ENCODE measurements at places on chromosomes 6 and 20.

GRCh38 chr6:54987633-54988290, 141.2 kb downstream of the FAM83B start:
- H3K27ac ChIP-seq, result no peak overlapping the region
- no peak overlapping the region for H3K4me3 ChIP-seq

GRCh38 chr6:10578723-10579122, 57.6 kb downstream of the GCNT2 start:
- H3K36me3 ChIP-seq, result no peaks in the 10 kb centered on the region
- no peak overlapping the region for H3K27ac ChIP-seq
- DNase-seq, result no peak
- H3K27me3 ChIP-seq, result no peaks in the 10 kb centered on the region
- H3K4me1 ChIP-seq, result peaks cover 18% of the 10 kb centered on the region
- H3K4me3 ChIP-seq, result no peak overlapping the region

- no peak overlapping the region for H3K4me3 ChIP-seq
- no peak for DNase-seq
- H3K36me3 ChIP-seq, result no peaks in the 10 kb centered on the region
- H3K4me1 ChIP-seq, result no peaks in the 10 kb centered on the region
- no peaks in the 10 kb centered on the region for H3K27me3 ChIP-seq
Observed at GRCh38 chr6:124888581-124889371, 73.5 kb upstream of the RNF217 start.

- no peak for DNase-seq
- no peak overlapping the region for H3K27ac ChIP-seq
- H3K36me3 ChIP-seq, result no peaks in the 10 kb centered on the region
- no peaks in the 10 kb centered on the region for H3K4me1 ChIP-seq
- H3K4me3 ChIP-seq, result no peak overlapping the region
Observed at GRCh38 chr6:1946583-1946982, 298.8 kb downstream of the GMDS start.

DNA sequence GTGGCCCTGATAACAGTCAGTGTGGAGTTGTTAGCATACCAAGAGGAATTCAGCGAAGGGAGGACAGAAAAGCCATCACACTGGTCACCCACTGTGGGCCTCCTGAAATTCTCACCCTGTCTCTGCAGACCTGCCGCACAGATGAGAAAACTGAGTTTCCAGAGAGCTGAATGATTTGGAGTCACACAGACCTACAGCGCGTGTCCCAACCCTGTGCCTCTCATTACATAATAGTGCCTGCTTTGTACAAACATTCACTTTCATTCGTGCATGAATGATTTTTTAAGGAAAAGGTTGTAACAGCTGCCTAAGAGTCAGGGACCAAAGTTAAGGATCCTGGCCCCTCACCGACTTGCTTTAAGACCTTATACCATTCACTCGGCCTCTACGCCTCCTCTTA, 62.7 kb downstream of the THBS2 start:
- H3K4me3 ChIP-seq, result no peak overlapping the region
- no peak for DNase-seq
- H3K4me1 ChIP-seq, result peaks cover 14% of the 10 kb centered on the region
- no peak overlapping the region for H3K27ac ChIP-seq
- H3K27me3 ChIP-seq, result no peaks in the 10 kb centered on the region

DNA sequence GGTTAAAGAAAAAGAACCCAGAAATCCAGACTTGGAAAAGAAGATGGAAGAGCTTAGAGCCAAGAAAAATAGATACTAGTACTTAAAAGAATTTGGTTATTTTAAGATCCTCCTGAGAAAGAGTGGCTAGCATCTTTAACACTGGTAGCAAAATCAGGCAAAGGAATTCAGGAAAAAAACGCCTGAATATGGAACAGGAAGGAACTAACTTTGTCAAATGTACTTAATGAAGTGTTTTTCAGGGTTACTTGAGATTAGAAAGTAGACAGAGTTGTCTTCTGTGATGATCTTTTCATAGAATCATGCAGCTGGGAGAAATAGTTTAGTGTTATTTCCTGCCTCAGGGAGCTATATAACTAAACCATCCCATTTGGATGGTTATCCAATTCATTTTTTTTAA, 50.8 kb upstream of the SASH1 start:
- no peaks in the 10 kb centered on the region for H3K27me3 ChIP-seq
- H3K4me1 ChIP-seq, result peaks cover 9% of the 10 kb centered on the region
- H3K36me3 ChIP-seq, result no peaks in the 10 kb centered on the region
- H3K27ac ChIP-seq, result no peak overlapping the region
- no peak for DNase-seq

DNA sequence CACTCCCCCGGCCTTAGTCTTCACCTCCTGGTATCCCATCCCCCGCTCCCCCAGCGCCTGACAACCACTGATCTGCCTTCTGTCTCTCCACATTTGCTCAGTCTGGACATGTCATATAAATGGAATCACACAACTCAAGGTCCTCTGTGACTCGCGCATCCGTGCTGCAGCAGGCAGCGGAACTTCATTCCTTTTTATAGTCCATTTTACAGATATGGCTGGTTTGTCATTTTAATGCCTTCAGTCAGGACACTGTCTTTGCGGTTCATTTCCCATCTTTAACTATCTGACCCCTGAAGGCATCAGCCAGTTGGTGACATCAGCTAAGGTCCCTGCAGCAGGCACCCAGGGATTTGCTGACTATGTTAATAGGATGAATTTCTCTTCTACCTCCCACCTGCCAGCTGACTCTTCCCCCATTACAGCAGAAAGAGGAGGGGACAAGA, 125.7 kb downstream of the ZMYND8 start:
- H3K27me3 ChIP-seq, result no peaks in the 10 kb centered on the region
- peaks cover 45% of the 10 kb centered on the region for H3K36me3 ChIP-seq
- DNase-seq, result no peak
- H3K4me1 ChIP-seq, result no peaks in the 10 kb centered on the region
- H3K4me3 ChIP-seq, result no peak overlapping the region

DNA sequence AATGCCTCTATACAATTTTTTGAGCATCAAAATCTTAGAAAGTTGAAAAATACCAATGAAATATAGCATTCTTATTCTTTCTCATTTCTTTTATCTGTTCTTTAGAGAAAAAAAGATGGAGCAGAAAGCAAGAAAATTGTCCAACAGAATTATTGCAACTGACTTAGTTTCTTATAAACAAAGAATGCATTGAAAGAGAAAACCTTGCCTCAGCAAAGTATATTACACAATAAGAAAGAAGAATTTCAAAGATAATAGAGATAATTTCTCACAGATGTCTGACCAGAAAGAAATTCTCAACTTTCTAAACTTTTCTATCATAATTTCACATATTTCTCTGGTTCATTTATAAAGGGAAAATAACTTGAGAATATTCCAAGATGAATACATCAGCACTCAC, 47.0 kb upstream of the PRND start:
- H3K27ac ChIP-seq, result no peak overlapping the region
- H3K36me3 ChIP-seq, result no peaks in the 10 kb centered on the region
- H3K27me3 ChIP-seq, result peaks cover 16% of the 10 kb centered on the region
- DNase-seq, result no peak

- no peak for DNase-seq
- no peak overlapping the region for H3K27ac ChIP-seq
- H3K36me3 ChIP-seq, result no peaks in the 10 kb centered on the region
- H3K4me3 ChIP-seq, result no peak overlapping the region
- no peaks in the 10 kb centered on the region for H3K27me3 ChIP-seq
- H3K4me1 ChIP-seq, result peaks cover 3% of the 10 kb centered on the region
Observed at GRCh38 chr20:40991181-40991889, 37.3 kb upstream of the TOP1 start.

DNA sequence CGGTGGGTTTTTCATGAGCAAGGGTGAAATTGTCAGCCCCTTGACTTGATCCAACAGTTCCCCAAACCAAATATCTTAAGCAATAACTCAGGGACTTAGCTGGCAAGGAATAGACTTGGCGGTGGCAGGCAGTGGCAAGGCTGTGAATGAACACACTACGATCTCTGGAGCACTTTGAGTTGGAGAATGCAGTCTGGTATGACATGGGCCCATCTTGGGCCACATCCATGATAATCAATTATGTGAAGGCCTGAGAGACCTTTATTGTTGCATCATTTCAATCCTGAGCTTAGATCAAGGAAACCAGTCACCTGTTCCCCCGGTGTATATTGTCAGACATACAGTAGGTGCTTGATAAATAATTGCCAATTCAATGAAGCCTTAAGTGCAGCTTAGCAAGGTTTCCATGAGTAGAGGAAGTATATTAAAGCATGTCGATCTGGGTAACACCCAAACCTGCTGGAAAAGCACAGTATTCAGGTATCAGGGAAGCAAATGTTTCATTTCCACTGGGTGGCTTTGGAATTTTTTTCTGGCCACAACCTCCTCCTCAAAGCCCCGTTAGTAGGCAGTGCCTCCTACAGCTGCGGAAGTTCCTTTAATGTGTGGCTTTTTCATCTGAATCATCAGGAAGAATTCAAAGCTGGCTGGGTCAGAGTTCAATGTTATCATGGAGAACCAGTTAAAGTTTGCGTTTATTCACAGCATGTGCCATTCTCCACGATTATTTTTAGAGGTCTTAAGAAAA, 10.2 kb downstream of the CASS4 start:
- H3K36me3 ChIP-seq, result no peaks in the 10 kb centered on the region
- no peak overlapping the region for H3K27ac ChIP-seq
- no peaks in the 10 kb centered on the region for H3K27me3 ChIP-seq
- H3K4me1 ChIP-seq, result peaks cover 11% of the 10 kb centered on the region
- H3K4me3 ChIP-seq, result no peak overlapping the region

- no peaks in the 10 kb centered on the region for H3K27me3 ChIP-seq
- no peak overlapping the region for H3K27ac ChIP-seq
Observed at GRCh38 chr6:91521999-91522398, 935.1 kb upstream of the MAP3K7 start.

DNA sequence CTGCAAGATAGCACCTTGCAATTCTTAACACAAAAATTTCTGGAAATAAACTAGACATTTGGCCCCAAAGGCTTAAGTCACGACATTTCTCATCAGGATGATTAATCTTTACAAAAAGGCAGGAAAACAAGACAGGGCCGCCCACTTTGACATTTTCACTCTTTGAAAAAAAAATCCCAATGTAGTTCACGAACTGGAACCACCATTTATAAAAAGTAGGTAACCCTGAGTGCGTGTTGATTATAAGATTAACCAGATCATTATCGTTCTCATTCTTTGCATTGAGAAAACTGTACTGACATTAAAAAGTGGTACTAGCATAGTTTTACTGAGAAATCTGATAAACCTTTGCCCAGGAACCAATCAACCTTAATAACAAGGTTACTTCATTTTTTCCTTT, 108.8 kb downstream of the HUS1B start:
- H3K36me3 ChIP-seq, result peaks cover 2% of the 10 kb centered on the region
- H3K4me1 ChIP-seq, result no peaks in the 10 kb centered on the region
- DNase-seq, result no peak
- no peak overlapping the region for H3K27ac ChIP-seq

GRCh38 chr6:100126790-100127484, 132.9 kb upstream of the MCHR2 start:
- no peak overlapping the region for H3K4me3 ChIP-seq
- DNase-seq, result no peak
- H3K27ac ChIP-seq, result no peak overlapping the region
- H3K36me3 ChIP-seq, result no peaks in the 10 kb centered on the region
- no peaks in the 10 kb centered on the region for H3K27me3 ChIP-seq
- H3K4me1 ChIP-seq, result no peaks in the 10 kb centered on the region

GRCh38 chr20:3727401-3728021, 5.0 kb upstream of the HSPA12B start:
- peaks cover 38% of the 10 kb centered on the region for H3K27me3 ChIP-seq
- no peak overlapping the region for H3K27ac ChIP-seq
- H3K4me1 ChIP-seq, result peaks cover 4% of the 10 kb centered on the region
- no peak overlapping the region for H3K4me3 ChIP-seq
- no peaks in the 10 kb centered on the region for H3K36me3 ChIP-seq

GRCh38 chr20:19958928-19959327, 58.2 kb upstream of the NAA20 start:
- peaks cover 41% of the 10 kb centered on the region for H3K36me3 ChIP-seq
- H3K27ac ChIP-seq, result no peak overlapping the region
- no peaks in the 10 kb centered on the region for H3K4me1 ChIP-seq
- no peaks in the 10 kb centered on the region for H3K27me3 ChIP-seq
- DNase-seq, result no peak
- H3K4me3 ChIP-seq, result no peak overlapping the region

GRCh38 chr6:30494291-30494861, 5.1 kb downstream of the HLA-E start:
- no peaks in the 10 kb centered on the region for H3K27me3 ChIP-seq
- no peak for DNase-seq
- H3K4me3 ChIP-seq, result no peak overlapping the region
- peaks cover 4% of the 10 kb centered on the region for H3K36me3 ChIP-seq
- peaks cover 4% of the 10 kb centered on the region for H3K4me1 ChIP-seq
